ENCODE measurements at places on chromosomes 11 and 22.

GRCh38 chr11:2775626-2776350 is 76.0 kb upstream of the KCNQ1OT1 start:
- no peak for DNase-seq

DNA sequence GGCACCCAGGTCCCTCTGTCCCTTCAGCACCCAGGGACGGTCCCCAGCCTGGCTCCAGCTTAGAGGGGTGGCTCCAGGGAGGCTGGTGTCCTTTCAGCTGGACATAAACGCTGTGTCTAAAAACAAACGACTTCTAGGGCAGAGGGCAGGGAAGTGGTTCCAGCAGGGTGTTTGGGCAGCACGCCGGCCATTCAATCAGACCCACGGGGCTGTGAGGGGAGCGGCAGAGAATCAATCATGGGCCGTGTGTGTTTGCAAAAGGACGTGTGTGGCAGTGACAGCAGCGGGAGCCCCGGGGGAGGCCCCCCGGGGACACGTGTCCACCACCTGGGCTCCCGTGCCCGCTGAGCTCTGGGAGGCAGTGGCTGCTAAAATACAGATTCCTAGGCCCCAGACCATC is 127.7 kb downstream of the MN1 start:
- DNase-seq = no peak

DNA sequence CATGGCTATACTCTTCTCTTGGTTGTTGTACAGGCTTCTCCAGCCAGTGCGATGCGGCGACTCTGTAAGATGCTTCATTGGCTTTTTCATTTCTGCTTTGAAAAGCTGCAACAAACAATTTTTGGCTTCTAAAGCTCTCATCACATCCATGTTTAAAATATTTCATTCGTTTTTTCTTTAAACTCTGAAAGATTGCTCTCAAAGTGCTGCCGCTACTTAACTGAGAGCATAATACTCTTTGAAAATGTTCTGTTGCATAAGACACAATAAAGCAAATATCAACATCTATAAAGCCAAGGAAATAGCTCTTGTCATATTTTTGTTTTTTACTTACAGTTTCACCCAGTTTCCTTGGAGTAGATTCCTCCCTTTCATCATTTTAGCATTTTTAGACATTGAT is 468.3 kb downstream of the TBC1D22A start:
- DNase-seq = no peak

GRCh38 chr22:40383905-40384304 is 13.5 kb downstream of the SGSM3 start:
- DNase-seq = no peak

- no peak for DNase-seq
These were observed 53.0 kb downstream of the DNAJC24 start for GRCh38 chr11:31422703-31423102.

GRCh38 chr22:32103658-32104315 is 55.3 kb downstream of the C22orf42 start:
- no peak for DNase-seq

DNA sequence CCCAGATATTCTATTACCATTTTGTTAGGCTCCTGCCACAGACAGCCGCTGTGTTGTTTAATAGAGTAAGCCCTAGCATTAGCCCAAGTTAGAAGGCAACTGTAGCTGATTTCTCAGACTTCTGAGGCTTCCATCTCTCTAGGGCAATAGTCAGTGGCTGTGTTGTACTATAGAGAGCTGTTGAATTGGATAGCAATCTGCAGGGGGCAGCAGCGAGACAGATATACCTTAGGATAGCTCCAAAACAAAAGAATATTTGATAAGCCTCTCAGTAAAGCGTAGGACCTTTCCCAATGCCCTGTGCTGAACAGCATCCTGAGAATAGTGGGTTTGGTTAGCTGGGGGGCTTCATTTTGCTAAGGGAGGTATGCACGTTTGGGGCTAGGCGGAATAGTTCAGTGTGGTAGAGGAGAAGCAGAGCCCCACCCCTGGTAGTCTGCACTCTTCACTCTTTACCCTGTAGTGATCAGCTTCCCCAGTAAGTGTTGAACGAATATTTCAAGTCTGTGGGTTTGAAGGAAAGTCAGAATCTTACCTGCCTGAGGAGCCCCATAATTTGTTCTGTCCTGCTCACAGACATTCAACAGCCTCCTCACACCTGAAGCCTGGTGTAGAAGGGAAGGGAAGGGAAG is 515.1 kb downstream of the INSC start:
- DNase-seq = no peak

- no peak for DNase-seq
These were observed 38.3 kb upstream of the CEP295 start for GRCh38 chr11:93623179-93623578.

DNA sequence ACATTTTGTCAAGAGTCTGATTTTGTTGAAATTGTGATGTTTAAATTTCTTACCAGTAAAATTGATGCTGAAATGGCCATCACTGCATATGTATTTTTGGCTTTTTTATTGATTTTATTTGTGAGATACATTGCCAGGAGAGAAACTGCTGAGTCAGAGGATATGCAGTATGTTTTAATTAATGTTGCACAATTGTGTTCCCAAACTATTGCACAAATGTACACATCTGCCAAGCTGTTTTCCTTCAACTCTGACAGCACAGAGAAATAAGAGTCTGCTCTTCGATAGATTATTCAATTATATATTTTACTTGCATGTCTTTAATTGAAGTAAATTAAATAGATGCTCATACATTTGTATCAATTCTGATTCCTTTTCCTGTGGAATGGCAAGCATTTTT is 640.2 kb upstream of the LUZP2 start:
- no peak for DNase-seq

DNA sequence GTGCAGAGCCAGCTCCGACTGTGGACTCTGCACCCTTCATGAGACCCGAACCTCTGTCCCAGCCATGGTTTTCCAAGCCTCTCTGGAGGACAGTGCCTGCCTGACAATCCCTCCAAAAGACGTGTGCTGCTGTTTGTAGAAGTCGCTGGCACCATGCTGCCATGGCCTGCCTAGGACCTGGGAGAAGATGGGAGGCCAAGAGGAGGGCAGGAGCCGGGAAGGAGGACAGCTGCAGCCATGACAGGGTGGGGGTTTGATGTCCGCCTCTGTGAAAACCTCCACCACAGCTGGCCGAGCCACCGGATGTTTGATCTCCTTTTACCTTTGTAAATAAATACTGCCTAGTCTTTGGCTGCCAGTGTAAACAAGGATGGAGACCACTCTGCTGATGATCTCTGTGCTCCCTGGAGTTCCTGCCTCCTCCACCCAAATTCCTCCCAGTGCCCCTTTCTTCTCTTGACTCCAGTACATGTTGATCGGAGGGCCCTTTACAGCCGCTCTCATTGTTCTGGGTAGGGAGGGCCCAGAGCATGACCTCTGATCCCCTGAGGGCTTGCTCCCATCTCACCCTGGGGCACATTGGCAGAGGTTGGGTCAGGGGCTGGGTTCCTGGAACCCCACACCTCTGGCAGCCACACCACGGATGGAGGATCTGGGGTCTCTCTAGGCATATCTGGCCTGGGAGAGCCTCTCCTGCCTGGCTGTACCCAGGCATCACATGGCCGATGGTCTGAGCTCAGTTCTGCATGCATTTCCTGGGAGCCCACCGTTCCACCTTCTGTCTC is 66.9 kb downstream of the BCR start:
- no peak for DNase-seq

All from naive thymus-derived CD8-positive, alpha-beta T cell (primary cell).